ENCODE measurements at places on chromosomes 11 and 22.

GRCh38 chr11:122954455-122954854, 27.2 kb downstream of the BSX start:
- DNase-seq, result no peak

GRCh38 chr11:16917941-16918340, 96.3 kb downstream of the PLEKHA7 start:
- DNase-seq, result no peak

- DNase-seq, result no peak
Measured at GRCh38 chr11:107592231-107592590, 1.3 kb downstream of the ELMOD1 start.

GRCh38 chr11:12019866-12020416, 11.5 kb upstream of the DKK3 start:
- no peak for DNase-seq

DNA sequence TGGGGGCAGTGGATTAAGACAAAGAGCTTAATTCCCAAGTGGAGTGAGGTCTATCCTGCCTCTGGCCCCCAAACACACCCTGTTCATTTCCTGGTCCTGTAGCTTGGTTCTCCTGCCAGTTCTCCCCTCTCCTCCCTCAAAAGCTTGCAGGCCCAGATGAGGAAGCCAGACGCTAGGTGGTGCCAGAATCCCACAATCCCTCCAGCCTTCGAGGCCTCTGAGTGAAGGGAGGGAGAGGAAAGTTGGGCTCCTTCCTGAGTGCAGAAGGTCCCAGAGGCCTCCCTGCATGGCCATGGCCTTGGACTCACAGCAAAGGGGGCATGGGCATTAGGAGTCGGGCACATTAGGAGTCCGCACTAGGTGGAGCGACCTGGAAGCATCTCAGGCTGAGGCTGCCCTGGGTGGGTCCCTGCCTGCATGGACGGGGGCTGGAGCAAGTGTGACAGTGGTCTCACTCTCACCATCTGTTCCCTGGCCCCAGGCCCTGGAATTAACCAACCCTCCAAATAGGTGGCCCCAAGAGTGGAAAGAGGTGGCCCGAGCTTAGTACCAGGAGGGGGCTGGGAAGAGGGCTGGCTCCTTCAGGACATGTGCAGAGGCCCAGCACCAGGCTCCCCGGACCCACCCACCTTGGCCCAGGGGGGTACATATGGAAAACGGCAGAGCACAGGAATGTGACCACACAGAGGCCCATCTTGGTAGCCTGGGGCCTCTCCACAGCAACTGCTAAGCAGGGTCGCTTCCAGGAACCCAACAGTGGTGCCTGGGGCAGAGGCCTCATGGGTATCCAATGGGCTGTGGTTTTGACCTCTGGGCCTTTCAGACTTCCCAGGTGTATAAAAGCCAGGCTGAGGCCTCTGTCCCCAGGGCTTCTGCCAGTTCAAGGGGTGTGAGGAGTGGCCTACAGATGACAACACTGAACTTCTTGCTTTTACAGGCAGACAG, 5.2 kb downstream of the FXYD2 start:
- DNase-seq, result no peak

DNA sequence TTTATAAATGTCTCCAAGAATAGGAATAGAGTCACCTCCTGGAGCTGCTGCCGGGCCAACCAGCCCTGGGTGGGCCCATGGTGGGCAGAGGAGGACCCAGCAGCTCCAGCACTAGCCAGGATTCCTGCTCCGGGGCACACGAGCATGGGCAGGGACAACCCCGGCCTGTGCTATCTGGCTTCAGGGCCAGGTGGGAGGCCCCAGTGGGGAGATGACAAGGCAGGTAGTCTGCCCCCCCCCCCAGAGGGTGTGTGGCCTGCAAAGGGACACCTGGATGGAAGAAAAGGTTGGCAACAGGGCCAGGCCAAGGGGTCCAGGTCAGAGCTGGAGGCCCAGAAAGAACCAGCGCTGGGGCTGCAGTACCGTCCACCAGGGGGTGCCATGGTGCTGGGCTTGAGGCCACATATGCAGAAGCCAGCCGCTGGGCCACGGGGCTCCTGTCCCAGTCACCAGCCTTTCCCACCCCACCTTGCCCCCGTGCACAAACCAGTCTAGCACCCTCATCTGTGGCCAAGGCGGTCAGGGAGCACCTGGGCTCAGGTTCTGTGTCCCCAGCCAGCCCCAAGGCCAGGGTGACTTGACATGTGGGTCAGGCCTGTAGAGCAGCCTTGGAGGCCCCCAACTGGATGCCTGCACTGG, 3.4 kb downstream of the TSPAN32 start:
- DNase-seq, result peak; percentile 93

- DNase-seq, result no peak
Measured at GRCh38 chr22:37563153-37564081, 3.1 kb downstream of the CDC42EP1 start.

- no peak for DNase-seq
Measured at GRCh38 chr11:118366287-118366686, 6.9 kb downstream of the UBE4A start.

GRCh38 chr11:114135737-114136151, 76.2 kb downstream of the ZBTB16 start:
- no peak for DNase-seq

- DNase-seq, result no peak
Measured at GRCh38 chr22:19886605-19887255, 32.1 kb upstream of the GNB1L start.

GRCh38 chr11:27254744-27255446, 108.1 kb downstream of the CCDC34 start:
- no peak for DNase-seq

DNA sequence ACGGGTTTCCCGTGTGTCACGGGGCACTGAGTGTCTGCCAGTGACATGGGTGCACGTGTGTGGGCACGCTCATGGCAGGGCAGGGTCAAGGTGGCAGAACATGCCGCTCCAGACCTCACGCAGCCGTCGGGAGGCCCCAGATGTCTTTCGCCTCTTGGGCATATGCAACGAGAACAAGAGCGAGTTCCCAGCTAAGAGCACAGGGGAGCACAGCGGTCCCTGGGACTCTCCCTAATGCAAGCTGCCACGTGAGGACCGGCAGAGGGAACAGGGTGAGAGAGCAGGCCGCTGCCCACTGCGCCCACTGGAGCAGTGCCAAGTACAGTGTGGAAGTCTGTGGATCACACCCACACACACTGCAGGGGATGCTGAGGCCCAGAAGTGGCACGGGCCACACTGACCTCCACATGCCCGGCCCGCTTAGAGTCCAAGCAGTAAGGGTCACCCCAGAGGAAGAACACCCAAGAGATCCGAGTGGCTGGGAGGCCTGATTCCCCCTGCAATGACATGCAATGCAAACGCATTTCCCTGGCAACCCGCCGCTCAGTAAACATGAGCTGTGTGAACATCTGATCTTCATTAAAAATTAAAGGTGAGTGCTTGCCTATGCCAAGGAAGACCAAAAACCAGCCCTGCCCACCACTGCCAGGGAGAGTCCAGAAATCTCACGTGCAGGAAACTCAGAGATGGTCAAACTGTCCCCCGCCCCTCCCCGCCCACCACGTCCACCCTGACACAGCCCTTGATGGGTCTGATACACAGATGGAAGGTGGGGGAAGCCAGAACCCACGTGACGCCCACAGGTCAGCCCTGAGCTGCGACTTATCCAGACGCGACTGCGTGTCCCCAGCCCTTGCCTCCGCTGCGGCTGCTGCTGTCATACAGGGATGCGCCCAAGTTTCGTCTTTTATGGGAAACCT, 11.7 kb downstream of the CERK start:
- DNase-seq, result no peak

- DNase-seq, result no peak
Measured at GRCh38 chr22:39239561-39240423, 5.0 kb downstream of the PDGFB start.

DNA sequence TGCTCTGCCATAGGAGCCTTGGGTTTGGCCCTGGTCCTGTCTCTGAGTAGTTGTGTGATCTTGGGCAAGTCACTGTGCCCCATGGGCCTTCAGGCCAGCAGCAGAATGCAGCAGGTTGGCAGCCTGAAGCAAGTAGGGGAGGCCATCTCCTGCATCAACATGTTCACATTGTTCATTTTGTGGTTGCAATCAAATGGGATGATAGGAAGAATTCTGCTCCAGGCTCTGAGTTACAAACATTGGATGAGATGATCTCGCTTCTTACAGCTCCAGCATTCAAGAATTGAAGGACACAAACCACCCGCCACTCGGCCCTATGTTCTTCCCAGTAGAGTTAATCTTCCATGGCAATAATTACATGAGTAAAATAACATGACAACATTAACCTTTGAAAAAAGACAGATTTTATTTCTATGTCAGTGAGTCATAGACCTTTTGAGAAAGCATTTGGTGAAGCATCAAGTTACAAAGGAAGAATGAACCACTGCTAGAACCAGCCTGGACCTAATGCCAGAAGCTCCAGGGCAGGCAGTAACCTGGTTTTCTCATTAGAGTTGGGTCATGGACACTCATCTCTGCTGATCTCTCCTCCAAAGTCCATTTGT, 308.3 kb upstream of the NCAM1 start:
- no peak for DNase-seq

DNA sequence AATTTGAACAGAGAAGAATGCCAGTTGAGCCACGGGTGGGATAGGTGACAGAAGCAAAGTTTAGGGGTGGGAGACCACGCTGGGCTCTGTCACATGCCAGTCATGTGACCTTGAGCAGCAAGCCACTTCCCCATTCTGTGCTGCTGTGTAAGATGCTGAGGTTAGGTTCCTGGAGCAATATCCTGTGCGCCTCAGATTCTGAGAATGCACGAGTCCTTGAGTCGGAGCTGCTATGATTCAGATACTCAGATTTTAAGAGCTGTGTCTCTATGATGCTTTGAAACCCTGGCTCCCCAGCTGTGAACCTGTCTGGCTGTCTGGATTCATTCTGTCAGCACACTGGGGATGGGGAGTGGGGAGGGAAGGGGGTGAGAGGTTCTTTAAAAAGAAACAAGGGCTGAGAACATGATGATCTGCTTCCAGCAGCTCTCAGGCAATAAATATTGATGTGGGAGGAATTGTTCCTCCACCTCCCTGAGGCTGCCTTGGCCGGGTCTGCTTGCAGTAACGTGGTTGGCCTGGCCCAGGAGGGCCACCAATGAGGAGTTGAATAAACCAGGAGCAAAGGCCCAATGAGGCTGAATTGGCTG, 24.0 kb downstream of the SLCO2B1 start:
- DNase-seq, result no peak

DNA sequence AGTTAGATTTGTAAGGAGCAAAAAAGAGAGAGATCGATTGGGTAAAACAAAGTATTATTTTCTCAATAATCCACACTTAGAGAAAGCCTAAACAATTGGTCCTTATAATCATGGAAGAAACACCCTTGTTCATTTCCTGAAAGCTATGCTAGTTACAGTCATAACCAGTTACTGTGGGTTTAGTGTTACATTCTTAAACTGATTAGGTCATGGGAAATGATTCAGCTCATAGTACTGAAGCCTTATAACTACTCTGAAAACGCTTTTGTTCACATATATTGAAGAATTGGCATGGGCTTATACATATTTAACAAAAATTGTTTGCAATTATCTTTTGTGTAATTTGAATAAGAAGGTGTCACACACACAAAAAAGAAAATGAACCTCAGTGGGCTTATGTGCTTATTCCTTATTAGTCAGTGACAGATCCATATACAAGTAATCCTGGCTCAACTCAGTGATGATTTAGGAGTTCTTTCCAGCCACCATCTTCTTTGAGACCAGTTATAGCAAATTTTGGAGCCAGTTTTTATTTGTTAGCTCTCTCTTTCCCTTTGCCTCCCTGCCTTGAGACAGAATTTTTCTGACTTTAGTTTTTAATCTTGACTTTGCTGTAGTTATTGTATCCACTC, 198.5 kb upstream of the CTSC start:
- DNase-seq, result no peak

GRCh38 chr22:37672920-37673455, 2.4 kb upstream of the LGALS1 start:
- no peak for DNase-seq

GRCh38 chr11:113519989-113520613, 44.9 kb upstream of the DRD2 start:
- no peak for DNase-seq

GRCh38 chr11:12517306-12517705, 139.9 kb downstream of the PARVA start:
- DNase-seq, result no peak

GRCh38 chr11:28969832-28970231, 861.6 kb downstream of the METTL15 start:
- no peak for DNase-seq

GRCh38 chr22:36900880-36901279, 12.5 kb upstream of the CSF2RB start:
- no peak for DNase-seq

DNA sequence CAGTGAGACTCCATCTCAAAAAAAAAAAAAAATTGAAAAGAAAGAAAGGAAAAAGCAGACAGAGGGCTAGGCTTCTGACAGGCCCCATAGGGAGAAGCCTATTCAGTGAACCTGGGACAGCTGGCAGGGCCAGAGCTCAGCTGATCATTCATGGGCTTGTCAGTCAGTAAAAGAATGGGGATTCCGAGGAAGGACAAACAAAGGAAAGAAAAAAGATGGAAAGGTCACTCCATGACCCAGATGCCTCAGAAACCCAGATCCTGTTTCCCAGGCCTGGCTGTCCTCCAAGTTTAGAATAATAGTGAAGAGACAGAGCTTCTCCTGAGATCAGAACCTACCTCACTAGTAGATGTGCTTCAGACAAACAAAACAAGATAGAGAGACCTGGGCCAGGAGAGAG, 34.3 kb upstream of the ASPHD2 start:
- DNase-seq, result no peak

- DNase-seq, result no peak
Measured at GRCh38 chr11:15212876-15213275, 98.2 kb downstream of the INSC start.

- DNase-seq, result no peak
Measured at GRCh38 chr11:114826910-114827442, 148.6 kb downstream of the NXPE2 start.

GRCh38 chr22:39743935-39744334, 149.6 kb downstream of the ENTHD1 start:
- no peak for DNase-seq

DNA sequence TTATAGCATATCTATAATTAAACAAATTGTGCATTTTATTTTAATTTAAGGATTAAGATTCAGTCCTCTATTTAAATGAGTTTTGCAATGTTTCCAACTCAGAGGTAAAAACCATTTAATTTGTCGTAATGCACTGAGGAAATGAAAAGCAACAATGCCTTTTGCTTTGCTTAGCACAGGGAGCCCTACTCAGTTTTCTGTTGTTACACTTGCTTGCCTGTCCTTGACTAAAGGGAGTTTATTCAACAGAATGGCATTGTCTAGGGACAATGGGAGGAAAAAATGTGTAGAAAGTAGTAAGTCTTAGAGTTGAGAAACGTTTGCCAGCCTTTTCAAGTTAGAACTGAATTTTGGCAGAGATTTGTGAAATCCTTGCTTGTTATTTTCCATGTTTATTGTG, 734.2 kb upstream of the ANO3 start:
- no peak for DNase-seq

GRCh38 chr11:16604794-16605388, 133.6 kb upstream of the C11orf58 start:
- DNase-seq, result peak; percentile 30
